ENCODE measurements at places on chromosomes 16 and 17.

DNA sequence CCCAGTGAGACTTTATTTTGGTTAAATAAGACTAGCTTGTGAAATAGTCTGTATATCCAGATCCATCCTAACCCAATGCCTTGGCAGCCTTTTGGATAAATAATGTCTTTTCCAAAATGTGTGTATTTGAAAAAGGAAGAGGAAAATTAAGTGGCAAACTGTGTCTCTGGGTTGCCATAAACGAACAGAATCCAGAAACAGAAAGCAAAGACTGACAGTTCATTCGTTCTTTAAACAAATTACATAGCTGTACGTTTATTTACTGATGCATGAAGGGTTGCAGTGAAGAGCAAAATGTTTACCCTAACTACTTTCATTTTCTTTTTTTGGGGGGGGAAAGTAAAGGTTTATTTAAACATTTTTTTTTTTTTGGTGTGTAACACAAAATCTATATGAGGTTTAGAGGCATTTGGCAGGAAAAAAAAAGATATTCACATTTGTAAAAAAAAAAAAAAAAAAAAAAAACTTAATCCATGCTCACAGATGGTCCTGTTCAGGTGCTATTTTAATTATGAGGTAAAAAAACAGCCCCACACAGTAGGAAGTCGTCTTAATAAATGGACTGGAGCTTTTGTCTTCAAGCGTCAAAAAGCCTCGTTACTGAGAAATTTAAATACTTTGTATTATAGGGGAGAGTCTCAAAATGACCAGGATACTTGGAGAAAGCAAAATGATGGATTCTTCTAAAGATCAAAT lies 245.9 kb downstream of the FTO start:
- DNase-seq, result no peak

DNA sequence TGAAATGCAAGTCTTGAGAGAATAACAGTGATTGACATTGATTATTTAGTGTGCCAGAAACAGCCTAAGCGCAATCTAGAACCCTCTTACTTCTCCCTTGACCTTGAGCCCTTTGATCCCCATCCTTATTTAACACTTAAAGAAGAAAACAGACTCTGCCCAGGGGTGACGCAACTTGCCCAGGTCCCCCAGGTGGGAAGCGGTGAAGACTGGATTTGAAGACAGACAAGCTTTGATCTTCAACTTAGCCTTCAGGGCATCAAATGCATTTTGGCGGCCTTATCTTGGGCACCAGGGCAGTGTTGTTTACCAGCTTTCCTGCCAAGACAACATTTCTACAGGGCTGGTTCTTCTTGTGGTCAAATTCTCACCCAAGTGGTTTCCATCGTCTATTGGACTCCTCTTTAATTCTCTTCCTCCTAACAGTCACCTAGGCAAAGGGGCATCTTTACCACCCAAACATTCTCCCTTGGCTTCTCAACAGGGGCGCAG lies 8.9 kb upstream of the CIITA start:
- no peak for DNase-seq

DNA sequence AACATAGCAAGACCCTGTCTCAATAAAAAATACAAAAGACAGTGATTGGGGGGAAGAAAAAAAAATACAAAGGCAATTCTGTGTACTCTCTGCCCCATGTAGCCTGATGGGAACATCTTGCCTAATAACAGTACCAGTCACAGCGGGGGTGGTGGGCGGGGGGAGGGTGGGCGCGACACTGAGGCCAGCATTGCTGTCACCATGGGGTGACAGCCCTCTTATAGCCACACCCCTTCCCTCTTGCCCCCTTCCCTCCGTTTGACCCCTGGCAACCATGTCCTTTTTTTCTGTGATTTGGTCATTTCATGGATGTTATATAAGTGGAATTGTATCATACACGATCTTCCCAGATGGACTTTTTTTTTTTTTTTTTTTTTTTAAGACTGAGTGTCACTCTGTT lies 80.9 kb downstream of the DNAH17 start:
- DNase-seq, result no peak

GRCh38 chr16:82668094-82668493 lies 41.3 kb downstream of the CDH13 start:
- no peak for DNase-seq

- no peak for DNase-seq
Observed at GRCh38 chr17:67687511-67687910, 30.2 kb upstream of the NOL11 start.

GRCh38 chr16:51151435-51151960 lies 428 bp upstream of the SALL1 start:
- peak; percentile 92 for DNase-seq

- DNase-seq, result peak; percentile 10
Observed at GRCh38 chr17:18248300-18248731, 10.2 kb downstream of the FLII start.

GRCh38 chr17:7559320-7560171 lies 996 bp downstream of the TNFSF13 start:
- no peak for DNase-seq

DNA sequence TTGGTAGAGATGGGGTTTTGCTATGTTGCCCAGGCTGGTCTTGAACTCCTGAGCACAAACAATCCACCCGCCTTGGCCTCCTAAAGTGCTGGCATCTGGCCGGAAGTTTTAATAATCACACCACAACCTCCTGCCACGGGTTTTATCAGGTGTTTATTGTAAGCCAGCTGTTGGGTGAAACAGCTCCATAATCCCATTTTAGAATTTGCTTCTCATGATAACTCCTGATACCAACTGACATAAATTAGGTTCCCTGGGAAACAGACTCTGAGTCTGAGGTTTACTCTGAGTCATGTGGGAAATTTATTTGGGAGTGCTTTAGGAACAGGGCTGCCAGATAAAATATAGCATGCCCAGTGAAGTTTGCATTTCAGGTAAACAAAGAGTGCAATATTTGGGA lies 122.6 kb upstream of the MED13 start:
- DNase-seq, result no peak

- DNase-seq, result peak; percentile 23
Observed at GRCh38 chr16:4410335-4411075, 5.9 kb downstream of the CORO7 start.

- DNase-seq, result no peak
Observed at GRCh38 chr17:67784364-67785121, 40.8 kb upstream of the BPTF start.

- DNase-seq, result no peak
Observed at GRCh38 chr16:71675380-71675779, 49.1 kb downstream of the PHLPP2 start.

- DNase-seq, result no peak
Observed at GRCh38 chr16:35628976-35629375, 2169.6 kb downstream of the TP53TG3F start.

DNA sequence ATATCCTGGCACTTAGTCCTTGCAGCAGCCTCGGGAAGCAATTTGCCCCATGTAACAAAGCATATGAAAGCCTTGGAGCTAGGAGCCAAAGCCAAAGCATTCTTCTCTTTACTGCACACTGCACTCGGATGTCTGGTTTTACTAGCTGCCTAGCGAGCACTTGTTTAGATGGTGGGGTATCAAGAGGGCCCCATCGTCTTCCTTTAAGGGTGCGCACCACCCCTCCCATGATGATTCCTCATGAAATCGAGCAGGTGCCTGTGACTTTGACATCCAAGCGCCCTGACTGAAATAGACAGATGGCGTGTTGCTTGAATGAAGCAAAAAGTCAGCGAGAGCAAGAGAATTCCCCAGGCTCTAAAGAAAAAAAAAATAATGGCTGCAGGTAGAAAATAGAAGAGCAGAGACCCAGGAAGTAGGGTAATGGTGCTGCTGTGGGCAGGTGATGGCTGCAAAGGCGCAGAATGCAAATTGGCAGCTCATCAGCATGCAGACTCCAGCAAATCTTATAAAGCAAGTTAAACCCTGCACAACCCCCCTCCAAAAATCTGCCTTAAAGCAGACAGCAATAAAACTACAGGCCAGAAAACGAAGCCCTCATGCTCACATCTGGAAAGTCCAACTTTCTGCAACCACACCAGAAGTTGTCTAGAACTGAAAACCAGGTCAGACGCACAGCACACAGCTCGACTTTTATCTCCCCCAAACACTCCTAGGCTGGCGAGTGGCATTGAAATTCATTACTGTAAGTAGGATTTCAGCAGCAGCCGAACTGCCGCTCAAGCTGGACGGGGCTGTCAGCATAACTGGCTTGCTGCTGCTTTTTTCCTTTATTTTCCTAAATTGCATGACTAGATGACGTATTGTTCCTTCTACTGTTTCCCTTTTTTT lies 384.3 kb downstream of the RBFOX1 start:
- no peak for DNase-seq

DNA sequence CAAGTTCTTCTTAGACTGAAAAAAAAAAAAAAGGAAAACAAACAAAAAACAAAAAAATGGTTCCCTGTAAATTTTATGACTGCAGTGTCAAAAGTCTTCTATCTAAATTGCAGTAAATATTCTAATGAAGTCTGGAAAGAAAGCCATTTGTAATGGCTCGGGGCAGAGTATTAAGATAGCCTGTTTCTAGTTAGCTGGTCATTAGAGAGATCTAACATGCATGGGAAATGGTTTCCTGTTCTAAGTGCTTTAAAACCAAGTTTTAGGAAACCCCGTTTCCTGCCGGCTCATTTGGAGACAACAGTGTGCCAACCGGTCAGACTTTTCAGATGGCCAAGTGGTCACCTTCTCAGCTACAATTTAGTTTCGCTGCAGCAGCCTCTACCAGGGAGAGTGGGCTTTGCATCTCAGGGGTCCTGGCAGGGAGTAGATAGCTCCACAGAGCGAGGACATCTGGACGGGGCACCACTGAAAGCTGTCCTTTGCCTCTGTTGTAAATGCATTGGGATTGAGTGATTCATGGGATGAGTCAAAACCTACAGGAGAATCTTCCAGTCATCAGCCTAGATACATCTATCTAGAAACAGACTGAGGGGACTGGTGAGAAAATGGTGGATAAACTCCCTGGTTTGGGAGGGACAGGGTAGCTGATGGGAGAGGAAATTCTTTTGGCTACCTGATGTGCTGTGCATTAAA lies 473.2 kb upstream of the SALL1 start:
- DNase-seq, result no peak

- DNase-seq, result peak; percentile 31
Observed at GRCh38 chr17:11644265-11645212, 46.3 kb downstream of the DNAH9 start.

- DNase-seq, result no peak
Observed at GRCh38 chr16:5028950-5029475, 4.7 kb downstream of the NAGPA start.

DNA sequence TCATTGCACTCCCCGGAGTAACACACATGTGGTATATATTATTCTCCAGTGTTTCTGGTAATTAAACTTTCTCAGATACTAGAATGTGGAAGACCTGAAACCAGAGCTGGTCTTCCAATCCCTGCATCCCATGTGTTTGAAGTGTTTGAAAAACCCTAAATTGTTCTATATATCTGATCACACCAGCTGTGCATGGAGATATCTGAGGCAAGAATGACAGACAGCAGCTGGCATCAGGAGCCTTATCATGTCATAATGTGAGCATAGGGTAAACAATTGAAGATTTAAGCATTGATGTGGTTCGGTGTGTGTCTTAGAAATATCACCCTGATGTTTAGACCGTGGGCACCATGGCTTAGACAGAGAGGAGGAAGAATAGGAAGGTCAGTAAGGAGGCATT lies 251.0 kb downstream of the CDH11 start:
- no peak for DNase-seq

DNA sequence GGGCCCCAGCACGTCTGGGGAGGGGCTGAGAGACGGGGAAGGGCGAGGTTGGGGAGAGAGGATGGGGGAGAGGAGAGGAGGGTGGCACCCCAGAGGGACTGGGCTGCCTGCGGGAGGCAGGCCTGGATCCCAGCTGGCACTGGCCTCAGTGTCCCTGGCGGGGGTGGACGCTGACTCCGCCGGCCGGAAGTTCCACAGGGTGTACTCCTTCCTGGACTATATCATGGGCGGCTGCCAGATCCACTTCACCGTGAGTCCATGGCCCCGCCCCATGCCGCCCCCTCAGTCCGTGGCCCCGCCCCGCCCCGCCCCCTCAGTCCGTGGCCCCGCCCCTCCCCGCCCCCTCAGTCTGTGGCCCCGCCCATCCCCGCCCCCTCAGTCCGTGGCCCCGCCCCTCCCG lies 11.3 kb downstream of the CPNE7 start:
- DNase-seq, result peak; percentile 25

- no peak for DNase-seq
Observed at GRCh38 chr17:57552114-57552624, 192.9 kb downstream of the CCDC182 start.

DNA sequence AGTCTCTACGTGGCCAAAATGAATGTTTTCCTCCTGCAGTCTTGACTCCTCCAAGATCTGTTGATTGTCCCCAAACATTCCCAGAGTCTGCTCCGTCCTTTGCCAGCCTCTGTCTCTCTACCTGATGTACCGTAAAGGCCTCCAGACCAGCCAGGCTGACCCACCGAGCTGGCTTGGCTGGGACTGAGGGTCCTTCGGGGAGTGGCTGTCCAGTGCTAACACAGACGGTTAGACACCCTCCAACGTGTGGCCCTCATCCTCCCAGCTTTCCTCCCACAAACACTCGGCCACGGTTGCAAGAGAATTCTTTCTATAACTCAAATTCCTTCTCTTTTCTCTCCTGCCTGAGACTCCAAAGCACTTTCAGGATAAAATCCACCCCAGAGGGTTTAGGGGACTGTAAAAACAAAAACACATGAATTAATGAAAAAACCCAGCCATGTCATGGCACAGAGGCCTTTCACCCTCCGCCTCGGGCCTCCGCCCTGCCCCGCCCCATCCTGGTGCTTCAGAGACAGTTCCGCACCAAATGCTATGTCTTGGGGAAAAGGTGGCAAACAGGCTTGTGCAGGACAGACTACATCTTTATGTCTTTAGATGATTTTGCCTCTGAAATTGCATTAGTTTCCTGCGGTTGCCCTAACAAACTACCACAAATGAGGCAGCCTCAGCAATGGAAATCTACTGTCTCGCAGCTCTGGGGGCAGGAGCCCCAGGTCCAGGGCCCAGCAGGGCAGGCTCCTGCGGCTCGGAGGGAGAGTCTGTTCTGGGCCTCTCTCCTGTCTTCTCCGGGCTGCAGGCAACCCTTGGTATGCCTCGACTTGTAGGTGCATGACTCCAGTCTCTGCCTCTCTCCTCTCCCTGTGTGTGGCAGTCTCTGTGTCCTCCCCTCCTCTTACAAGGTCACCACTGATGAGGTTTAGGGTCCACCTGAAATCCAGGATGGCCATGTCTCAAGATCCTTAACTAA lies 72.5 kb upstream of the CBX4 start:
- DNase-seq, result no peak

DNA sequence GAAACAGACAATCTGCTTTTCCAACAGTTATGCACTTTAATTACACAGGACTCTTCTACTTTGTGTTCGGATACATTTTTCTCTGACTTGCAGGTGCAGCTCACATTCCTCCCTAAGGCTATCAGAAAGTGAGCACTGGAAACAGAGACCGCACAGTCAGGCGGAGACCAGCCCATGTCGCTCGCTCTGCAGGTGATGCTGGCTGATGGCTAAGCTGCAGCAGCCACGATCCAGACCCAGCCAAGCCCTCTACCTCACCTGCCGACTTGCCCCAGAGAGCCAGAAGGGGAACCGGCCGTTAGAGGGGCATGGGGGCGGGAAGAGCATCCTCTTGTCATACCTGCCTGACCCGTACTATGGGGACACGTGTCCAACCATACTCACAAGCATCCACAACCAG lies 33.8 kb downstream of the MAP1LC3B start:
- DNase-seq, result no peak

All from NCI-H774 (cell line).